ENCODE measurements at places on chromosomes 5 and 9. TPM values are rescaled to one million over a fixed set of nuclear protein-coding genes. Genes with fewer than 3 reads are reported as not detected.

CTSV gene
- total RNA-seq = 4.3 TPM

XRCC4 gene
- 12.3 TPM for total RNA-seq

PCDHA4 gene
- not detected for total RNA-seq

SLC2A8 gene
- 13.8 TPM for total RNA-seq

DPYSL3 gene
- total RNA-seq = 0.12 TPM

ADGRV1 gene
- total RNA-seq = 0.12 TPM

AHRR gene
- total RNA-seq = 56.0 TPM

OR1K1 gene
- not detected for total RNA-seq

IL7R gene
- total RNA-seq = 102 TPM

PCDHA12 gene
- not detected for total RNA-seq

ATP10B gene
- total RNA-seq = not detected

PCDHGA3 gene
- not detected for total RNA-seq

RASEF gene
- not detected for total RNA-seq

C1QTNF2 gene
- not detected for total RNA-seq

RNF183 gene
- 0.69 TPM for total RNA-seq

TMEM171 gene
- not detected for total RNA-seq

GKAP1 gene
- total RNA-seq = 14.0 TPM

DRD1 gene
- total RNA-seq = not detected
